ENCODE measurements at places on chromosomes 6 and 20.

DNA sequence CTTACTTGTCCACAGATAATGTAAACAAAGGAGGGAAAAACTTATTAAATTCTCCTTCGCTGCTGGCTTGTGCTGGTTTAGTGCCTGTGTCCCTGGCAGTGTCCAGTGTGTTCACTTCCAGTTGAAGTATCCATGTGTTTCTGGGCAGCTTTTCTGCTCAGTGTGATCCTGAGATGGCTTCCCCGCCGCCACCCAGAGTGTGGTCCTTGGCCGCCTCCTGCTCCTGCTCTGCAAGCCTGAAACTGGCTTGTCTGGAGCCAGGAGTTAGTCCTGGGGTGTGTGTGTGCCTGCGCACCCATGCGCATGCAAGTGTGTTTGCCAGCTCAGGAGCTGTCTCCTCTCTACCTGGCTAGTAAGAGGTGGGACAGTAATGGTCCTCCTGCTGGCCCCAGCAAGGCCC, 7.2 kb downstream of the BTBD3 start:
- no peak overlapping the region for H3K27ac ChIP-seq
- H3K4me3 ChIP-seq = no peak overlapping the region
- DNase-seq = no peak
- no peaks in the 10 kb centered on the region for H3K36me3 ChIP-seq

DNA sequence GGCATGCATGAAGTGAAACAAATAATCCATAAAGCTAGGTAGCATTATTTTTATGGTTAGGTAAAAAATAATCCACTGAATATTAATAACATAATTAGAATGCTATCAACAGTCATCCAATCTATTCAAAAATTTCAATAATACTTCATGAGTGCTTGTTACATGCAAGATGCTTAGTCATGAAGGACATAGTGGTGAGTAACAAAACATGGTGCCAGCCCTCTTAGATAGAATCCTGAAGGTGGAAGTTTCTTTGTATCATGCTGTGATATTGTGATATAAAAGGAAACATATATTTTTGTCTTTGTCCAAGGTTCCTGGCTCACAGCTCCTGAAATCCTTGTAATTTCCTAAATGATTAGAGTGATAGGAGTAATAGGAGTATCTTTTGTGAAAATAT, 14.9 kb downstream of the RCAN2 start:
- no peaks in the 10 kb centered on the region for H3K4me1 ChIP-seq
- H3K27ac ChIP-seq = no peak overlapping the region
- H3K4me3 ChIP-seq = no peak overlapping the region

- no peaks in the 10 kb centered on the region for H3K27me3 ChIP-seq
- H3K4me1 ChIP-seq = no peaks in the 10 kb centered on the region
- no peak for DNase-seq
- no peak overlapping the region for H3K27ac ChIP-seq
- no peaks in the 10 kb centered on the region for H3K36me3 ChIP-seq
Measured at GRCh38 chr20:60254901-60255411, 296.7 kb downstream of the CDH26 start.

DNA sequence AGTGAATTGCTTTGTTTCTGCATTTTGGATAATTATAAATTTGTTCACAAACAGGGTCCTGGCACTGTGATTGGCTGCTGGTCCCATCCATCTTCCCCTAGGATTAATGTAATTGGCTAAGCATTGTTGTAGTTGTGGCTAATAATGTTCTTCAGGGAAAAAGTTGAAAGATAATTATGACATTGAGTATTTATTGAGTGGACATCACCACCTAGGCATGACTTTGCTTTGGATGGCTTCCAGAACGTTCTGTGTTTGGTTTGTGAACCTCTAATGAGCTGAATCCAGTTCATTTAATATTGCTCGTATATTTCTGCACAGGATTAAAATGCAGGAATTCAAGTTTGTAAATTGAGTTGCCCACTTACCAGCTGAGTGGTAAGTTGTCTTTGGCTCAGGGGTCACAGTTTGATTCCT, 55.1 kb downstream of the ARID1B start:
- peak overlapping the region; percentile 48 for H3K27ac ChIP-seq
- H3K27me3 ChIP-seq = no peaks in the 10 kb centered on the region
- H3K36me3 ChIP-seq = no peaks in the 10 kb centered on the region
- DNase-seq = no peak
- H3K4me3 ChIP-seq = no peak overlapping the region
- H3K4me1 ChIP-seq = no peaks in the 10 kb centered on the region

- peak overlapping the region; percentile 67 for H3K27ac ChIP-seq
- peaks cover 7% of the 10 kb centered on the region for H3K4me1 ChIP-seq
- no peaks in the 10 kb centered on the region for H3K27me3 ChIP-seq
- no peaks in the 10 kb centered on the region for H3K36me3 ChIP-seq
Measured at GRCh38 chr6:169190970-169191369, 62.7 kb downstream of the THBS2 start.

DNA sequence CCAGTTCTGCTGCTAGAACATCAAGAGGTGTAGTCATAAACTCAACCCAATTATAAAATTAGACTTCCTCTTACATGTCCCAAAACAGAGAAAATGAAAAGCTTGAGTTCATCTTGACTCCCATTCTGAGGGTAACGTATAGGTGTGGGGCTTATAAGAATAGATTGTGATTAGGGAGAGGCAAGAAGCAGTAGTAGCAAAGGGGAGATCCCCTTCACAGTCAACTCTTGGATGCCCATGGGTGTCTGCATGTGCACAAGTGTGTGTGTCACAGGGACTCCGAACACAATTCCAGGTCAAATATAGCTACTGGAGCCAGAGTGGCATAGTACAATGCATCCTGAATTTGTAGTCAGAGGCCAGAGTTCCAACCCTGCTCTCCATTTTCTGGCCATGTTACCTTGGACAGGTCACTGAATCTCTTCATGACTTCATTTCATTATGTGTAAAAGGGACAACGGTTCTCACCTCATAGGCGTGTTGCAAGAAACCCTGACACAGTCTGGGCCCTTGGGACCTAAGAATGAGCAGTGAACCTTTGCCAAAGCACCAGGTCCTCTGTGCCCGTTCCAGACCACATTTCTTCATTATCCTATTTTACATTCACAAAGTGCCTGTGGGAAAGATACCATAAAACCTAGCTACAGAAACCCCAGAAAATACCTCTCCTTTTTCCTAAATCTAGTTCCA, 11.8 kb downstream of the GSTA4 start:
- no peak overlapping the region for H3K4me3 ChIP-seq
- no peaks in the 10 kb centered on the region for H3K4me1 ChIP-seq
- no peak overlapping the region for H3K27ac ChIP-seq
- no peaks in the 10 kb centered on the region for H3K27me3 ChIP-seq

GRCh38 chr20:6696001-6696400, 71.5 kb upstream of the BMP2 start:
- no peaks in the 10 kb centered on the region for H3K4me1 ChIP-seq
- H3K36me3 ChIP-seq = no peaks in the 10 kb centered on the region
- H3K27ac ChIP-seq = no peak overlapping the region
- H3K4me3 ChIP-seq = no peak overlapping the region
- no peak for DNase-seq
- H3K27me3 ChIP-seq = no peaks in the 10 kb centered on the region

- no peaks in the 10 kb centered on the region for H3K27me3 ChIP-seq
- H3K27ac ChIP-seq = no peak overlapping the region
- H3K4me3 ChIP-seq = no peak overlapping the region
Measured at GRCh38 chr20:32304131-32304746, 26.8 kb downstream of the KIF3B start.

DNA sequence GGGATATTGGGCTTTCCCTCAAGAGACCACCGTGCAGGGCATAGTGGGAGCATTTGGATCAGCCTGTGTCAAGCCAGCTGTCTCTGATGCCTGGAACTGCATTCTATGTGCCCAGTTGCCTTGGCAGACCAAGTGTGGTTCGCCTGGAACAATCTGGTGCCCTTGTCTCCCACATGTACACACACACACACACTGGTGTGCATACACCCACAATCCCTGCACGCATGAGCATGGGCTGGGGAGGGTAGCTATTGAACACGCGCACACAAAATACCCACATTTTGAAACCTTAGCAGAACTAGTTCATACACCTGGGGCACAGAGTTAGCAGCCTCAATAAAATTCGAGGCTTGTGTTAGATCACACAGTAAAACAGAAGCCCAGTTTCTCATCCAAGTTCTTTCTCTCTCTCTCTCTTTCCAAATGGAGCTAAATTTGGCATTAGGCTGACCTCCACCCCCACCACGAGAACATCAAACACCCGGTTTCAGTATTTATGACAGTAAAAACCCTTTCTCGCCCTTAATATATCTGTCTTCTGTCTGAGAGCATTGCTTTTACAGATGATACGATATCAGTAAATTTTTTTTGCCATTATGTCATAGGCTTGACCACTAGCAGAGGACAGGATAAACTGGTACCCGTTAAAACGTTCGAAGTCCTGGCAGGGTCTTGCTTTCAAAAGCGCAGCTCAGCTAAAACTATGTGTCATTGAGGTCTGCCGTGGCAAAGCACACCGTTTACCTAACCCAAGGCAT, 18.2 kb upstream of the NFATC2 start:
- H3K4me1 ChIP-seq = peaks cover 8% of the 10 kb centered on the region
- no peak for DNase-seq
- peak overlapping the region; percentile 44 for H3K4me3 ChIP-seq
- H3K27me3 ChIP-seq = no peaks in the 10 kb centered on the region
- peak overlapping the region; percentile 93 for H3K27ac ChIP-seq

DNA sequence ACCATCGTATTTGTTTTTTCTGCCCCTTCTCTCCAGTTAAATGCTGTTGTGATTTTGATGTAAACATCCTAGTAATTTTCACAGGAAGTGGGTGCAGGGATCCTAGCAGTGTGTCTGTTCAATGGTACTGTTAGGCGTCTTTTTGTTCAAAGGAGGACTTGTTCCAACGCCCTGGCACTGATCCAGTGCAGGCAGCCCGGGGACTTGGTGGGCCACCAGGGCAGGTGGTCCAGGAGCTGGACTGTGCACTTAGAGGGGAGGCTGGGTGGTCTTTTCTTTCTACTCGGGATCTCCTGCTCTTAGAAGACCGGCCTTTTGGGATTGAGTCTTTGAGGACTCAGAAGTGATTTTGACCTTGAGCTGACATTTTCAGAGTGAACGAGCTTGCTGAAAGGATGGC, 41.1 kb upstream of the NKX2-2 start:
- H3K27ac ChIP-seq = no peak overlapping the region
- no peak for DNase-seq
- no peaks in the 10 kb centered on the region for H3K36me3 ChIP-seq
- no peak overlapping the region for H3K4me3 ChIP-seq

- no peaks in the 10 kb centered on the region for H3K36me3 ChIP-seq
- H3K27ac ChIP-seq = no peak overlapping the region
- DNase-seq = no peak
- H3K4me1 ChIP-seq = no peaks in the 10 kb centered on the region
- H3K27me3 ChIP-seq = no peaks in the 10 kb centered on the region
- no peak overlapping the region for H3K4me3 ChIP-seq
Measured at GRCh38 chr6:72048080-72048479, 161.7 kb downstream of the RIMS1 start.

DNA sequence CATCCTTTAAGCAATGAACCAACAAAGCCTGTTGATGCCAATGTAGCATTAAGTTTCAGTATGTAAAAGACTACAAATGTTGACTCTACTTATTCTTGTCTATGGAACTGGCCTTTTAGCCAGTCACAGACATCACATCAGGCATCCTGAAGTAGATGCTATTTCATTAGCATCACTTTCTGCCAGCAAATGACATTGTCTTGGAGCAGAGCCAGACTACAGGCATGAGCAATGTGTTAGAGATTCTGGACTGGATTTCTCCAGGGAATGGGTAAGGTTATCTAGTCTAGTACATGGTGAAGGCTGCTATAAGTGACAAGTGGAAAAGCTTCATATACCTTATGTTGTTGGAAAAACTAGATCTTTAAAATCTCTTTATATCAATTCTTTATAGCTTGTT, 142.9 kb downstream of the ADGRB3 start:
- no peak overlapping the region for H3K27ac ChIP-seq
- no peak overlapping the region for H3K4me3 ChIP-seq
- no peaks in the 10 kb centered on the region for H3K27me3 ChIP-seq
- no peaks in the 10 kb centered on the region for H3K36me3 ChIP-seq
- H3K4me1 ChIP-seq = no peaks in the 10 kb centered on the region
- DNase-seq = no peak

- no peaks in the 10 kb centered on the region for H3K4me1 ChIP-seq
- no peak for DNase-seq
- no peaks in the 10 kb centered on the region for H3K27me3 ChIP-seq
- no peaks in the 10 kb centered on the region for H3K36me3 ChIP-seq
Measured at GRCh38 chr20:13510837-13511488, 127.8 kb downstream of the TASP1 start.

GRCh38 chr6:158445426-158446085, 114.3 kb upstream of the TMEM181 start:
- no peaks in the 10 kb centered on the region for H3K27me3 ChIP-seq
- no peak for DNase-seq
- no peaks in the 10 kb centered on the region for H3K36me3 ChIP-seq

DNA sequence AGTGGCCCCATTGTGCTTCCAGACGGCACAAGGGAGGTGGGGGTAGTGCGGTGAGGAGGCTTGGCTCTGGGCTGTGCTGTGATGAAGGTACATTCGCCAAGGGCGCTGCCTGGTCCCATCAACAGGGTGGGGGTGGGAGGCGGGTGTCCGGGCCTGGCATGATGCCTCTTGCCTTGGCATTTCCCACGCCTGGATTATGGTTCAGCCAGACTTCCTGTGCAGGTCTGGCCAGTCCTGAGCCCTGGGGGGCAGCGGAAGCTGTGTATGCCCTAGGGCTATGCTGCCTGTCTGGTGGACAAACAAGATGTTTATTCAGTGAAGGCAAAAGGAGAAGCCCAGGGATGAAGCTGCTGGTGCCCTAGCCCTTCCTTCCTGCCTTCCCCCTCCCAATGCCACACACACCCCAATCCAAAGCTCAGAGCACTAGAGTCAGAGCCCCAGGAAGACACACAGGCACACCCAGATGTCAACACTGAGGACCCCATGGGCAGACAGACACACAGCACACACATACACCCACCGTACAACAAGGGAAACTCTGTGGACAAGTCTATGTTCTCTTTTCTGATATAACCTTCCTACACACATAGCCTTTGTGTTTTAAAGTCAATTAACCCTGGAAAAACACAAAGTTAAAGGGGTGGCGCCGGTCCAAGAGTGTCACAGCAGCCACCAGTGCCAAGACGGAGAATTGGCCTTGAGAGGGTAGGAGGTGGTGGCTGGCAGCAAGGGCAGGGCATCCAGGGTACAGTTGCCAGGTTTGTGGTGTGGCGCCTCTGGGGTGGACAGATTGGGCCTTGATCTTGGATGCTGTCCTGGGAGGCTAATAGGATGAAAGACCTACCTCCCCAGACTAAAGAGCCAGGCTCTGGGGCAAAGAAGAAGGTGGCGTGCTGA, 54.7 kb upstream of the SAYSD1 start:
- DNase-seq = peak; percentile 18
- H3K4me1 ChIP-seq = no peaks in the 10 kb centered on the region
- H3K4me3 ChIP-seq = no peak overlapping the region
- H3K27ac ChIP-seq = no peak overlapping the region
- no peaks in the 10 kb centered on the region for H3K36me3 ChIP-seq

GRCh38 chr20:34956041-34956458, 382 bp downstream of the MYH7B start:
- H3K4me1 ChIP-seq = no peaks in the 10 kb centered on the region
- H3K27ac ChIP-seq = peak overlapping the region; percentile 91
- no peak for DNase-seq
- H3K27me3 ChIP-seq = no peaks in the 10 kb centered on the region
- H3K36me3 ChIP-seq = no peaks in the 10 kb centered on the region

GRCh38 chr20:37505263-37506151, 15.5 kb upstream of the NNAT start:
- no peaks in the 10 kb centered on the region for H3K27me3 ChIP-seq
- DNase-seq = no peak
- no peak overlapping the region for H3K4me3 ChIP-seq

GRCh38 chr20:36101192-36101591, 53.3 kb upstream of the EPB41L1 start:
- H3K27ac ChIP-seq = no peak overlapping the region
- H3K4me1 ChIP-seq = no peaks in the 10 kb centered on the region
- no peak overlapping the region for H3K4me3 ChIP-seq
- H3K36me3 ChIP-seq = no peaks in the 10 kb centered on the region
